ENCODE measurements at places on chromosomes 11 and 22.

- no peak for DNase-seq
Observed at GRCh38 chr11:86483940-86484794, 109.5 kb downstream of the CCDC81 start.

- DNase-seq, result no peak
Observed at GRCh38 chr11:11243209-11243589, 109.9 kb downstream of the CSNK2A3 start.

- no peak for DNase-seq
Observed at GRCh38 chr22:45082795-45083194, 73.0 kb upstream of the PHF21B start.

DNA sequence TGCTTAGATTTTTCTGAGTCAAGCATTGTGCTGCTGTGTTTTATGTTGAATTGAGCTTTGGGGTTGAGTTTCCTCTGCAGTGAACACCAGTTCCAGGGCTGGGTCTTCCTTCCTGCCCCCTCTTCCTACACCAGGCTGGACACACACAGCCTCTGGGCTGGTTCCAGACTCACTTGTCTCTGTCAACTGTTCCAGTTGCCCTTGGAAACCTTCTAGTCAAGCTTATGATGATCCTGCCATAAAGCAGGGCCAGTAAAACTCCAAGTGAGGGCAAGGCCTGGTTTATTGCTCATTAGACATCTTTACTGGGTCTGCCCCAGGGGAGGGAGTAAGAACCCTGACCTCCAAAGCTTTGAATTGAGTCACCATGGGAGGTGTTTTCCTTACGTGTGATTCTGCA lies 61.1 kb downstream of the KIAA1671 start:
- DNase-seq, result no peak

DNA sequence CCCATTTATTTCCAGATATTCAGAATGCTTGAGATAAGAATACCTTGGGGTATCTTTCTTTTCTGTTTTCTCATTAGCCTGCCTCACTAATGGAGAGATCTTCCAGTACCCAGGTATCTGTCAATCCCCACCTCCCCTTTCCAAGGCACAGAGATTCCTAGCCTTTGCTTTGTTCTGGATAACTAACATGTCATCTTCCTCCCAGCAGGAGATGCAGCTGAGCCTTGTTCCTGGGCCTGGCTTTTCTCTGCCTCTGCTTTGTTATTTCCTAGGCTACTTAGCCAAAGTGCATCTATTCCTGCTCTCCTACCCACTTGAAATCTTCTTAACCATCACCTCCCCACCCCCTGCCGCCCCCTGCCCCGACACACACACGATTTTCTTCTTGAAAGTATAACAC lies 297.1 kb downstream of the NELL1 start:
- no peak for DNase-seq

DNA sequence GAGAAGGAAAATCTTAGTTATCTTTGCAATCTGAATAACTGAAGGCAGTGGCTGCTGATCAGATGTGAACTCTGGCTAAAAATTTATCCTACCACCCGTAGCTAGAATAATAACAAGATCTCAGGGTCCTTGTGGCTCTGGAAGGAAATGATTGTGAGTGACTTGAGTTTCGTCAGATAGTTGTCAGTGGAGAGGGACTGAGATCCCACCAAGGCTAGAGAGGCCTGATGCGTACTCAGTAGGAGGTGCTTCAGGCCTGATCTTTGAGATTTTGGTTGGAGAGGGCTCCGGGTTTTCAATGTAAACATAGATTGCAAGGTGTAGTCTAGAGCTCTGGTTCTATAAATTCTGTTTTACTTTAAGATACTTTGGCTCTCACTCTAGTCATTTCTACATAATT lies 1.4 kb downstream of the MADD start:
- no peak for DNase-seq

DNA sequence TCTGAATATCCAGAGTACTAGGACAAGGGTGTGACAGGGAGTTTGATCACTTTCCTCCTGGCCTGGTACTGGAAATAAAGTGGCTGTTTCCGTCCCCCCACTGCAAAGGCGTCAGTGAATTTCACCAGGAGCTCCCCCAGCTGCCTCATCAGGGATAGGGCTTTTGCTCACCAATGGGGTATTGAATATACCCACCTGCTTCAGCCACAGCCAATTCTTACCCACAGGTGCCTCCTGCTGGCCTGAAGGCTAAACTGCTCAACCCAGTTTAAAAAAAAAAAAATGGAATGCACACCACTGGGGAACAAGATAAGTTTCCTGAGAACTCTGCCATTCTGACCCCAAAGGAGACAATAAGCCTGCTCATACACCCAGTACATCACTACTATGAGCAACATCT lies 65.3 kb upstream of the MS4A8 start:
- DNase-seq, result no peak

DNA sequence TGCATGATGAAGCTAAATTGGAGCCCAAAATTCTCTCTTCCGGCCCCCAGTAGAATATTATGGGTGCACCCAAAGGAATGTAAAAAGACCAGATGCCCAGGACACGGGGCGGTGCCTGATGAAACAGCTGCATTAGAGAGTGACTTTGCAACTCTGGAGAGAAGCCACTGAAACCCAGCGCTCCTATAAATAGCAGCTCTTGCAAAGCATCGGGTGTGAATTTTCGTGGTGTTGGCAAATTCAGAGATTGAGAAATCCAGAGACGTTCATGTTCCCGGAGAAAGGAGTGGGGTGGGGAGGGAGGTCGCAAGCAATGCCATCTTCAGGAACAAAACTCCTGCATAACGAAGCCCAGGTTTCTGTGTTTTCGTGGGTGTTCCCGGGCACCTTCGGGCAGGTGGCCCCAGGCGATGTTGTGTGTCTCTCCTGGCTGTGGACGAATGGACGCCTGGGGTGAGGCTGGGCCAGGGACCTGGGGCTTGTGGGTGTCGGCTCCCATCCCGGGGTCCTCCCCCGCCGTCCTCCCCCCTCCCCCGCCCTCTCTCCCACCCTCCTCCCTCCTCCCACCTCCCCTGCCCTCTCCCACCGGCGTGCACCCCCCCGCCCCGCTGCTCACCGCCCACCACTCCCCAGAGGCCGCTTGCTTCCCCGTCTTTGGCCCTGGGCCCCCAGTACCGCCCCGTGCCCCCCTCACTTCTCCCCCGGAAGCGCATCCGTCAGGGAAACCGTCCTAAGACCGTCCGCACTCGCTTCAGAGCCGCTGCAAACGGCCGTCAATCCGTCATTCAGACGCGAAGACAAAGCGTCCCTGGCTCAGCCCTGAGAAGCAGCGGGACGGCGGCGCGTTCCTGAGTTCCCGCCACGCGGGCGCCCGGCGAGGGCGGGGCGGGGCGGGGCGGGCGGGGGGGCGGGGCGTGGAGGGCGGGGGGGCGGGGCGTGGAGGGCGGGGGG lies 26.7 kb upstream of the TOLLIP start:
- peak; percentile 87 for DNase-seq

DNA sequence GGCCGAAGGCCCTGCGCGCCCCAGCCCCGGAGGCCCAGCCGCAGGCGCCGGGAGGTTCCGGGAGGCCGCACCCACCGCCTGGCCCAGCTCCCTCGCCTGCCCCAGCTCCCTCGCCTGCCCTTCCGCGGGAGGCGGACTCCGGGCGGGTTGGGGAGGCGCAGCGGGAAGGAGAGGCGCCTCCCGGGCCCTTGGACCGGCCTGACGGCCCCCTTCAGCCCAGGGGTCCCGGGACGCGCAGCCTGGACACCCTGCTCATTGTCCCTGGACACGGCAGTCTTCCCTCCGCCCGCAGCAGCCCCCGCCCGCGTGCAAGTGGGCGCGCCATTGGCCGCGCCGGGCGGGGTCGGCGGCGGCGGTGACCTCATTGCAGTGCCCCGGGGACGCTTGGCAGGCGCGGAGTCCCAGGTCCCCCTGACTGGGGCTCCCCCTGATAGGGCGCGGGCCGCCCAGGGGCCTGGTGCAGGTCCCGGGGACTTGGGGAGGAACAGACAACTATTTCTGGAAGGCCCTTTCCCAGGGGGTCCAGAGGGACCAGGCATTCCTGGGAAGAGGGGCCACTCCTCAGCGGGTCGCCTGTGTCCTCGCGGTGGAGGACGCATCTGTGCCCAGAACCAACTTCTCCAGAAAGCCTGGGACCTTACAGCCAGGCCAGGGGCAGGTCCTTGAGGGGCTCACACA lies 501 bp downstream of the CD151 start:
- peak; percentile 48 for DNase-seq

DNA sequence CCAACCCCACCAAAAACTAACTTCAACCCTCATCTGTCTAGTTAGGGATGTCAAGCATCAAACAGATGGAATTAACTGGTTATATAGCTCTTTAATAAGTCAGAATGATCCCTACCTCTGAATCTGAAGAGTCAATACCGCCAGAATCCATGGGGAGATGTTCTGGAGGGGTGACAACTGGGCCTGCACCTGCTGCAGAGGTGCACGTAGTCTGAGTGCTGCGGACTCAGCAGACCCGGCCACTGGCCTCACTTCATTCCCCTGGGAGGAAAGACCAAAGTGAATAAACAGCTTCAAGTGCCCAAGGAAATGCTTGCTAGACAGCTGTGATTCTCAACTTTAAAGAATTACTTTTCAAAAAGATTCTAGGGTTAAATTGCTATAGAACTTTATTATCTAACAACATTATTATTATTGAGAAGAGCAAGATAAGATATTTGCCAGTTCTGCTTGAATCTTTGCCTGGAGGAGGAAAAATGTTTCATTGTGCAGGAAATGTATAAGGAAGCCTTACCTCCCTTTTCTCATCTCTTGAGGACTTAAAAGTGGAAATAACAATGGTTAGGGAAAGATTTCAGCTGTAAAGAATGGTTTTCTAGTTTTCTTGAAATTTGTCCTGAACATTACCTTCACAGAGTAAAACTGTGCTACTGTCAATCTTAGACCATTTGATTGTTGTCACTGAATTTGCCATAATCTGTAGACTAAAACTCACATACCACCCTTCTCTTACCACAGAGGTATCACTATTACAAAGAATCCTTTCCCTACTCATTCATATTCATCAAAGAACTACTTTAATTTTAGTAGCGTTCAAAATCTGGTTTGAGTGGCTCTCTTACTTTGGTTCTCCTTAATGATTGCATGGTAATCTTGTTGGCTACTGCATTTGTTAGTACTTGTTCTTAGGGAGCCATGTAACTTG lies 4.2 kb downstream of the XBP1 start:
- DNase-seq, result no peak

GRCh38 chr11:121958971-121959325 lies 157.1 kb downstream of the BLID start:
- no peak for DNase-seq

GRCh38 chr22:39498368-39498767 lies 3.7 kb upstream of the MIEF1 start:
- no peak for DNase-seq

DNA sequence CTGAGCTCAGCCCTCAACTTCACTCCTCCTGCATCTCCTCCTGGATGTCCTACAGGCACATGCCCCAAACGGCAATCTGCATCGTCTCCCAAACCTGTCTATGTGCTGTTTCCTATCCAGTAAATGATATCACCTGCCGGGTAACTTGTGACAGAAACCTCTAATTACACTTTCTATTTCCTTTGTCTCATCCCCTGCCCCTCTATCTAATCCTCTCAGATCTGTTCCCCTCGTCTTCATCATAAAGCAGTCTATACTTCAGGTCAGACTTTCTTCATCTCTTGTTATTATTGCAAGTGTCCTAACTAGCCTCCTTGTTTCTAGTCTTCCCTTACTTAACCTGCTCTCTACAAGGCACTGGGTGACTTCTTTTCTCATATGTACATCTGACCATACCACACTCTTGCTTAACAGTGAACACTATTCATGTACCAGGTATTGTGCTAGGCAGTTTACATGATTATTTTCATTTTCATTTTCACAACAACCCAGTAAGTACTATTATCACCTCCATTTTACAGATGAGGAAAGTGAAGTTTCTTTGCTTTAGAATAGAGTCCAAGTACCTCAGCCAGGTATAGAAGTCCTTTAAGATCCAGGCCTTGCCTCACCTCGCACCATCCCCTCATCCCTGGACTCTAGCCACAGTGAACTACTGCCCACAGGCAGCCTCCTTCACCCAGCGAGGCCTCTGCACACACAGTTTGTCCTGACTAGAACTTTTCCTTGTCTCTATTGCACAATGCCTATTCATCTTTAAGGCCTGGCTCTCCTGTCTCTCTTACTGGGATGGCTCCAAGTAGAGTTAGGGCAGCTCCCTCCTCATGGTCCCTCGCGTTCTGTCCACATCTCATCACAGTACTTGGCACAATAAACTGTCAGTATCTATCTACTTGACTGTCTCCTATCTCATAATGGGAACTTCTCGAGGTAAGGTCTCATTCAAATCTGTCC lies 22.1 kb upstream of the UCP3 start:
- no peak for DNase-seq

DNA sequence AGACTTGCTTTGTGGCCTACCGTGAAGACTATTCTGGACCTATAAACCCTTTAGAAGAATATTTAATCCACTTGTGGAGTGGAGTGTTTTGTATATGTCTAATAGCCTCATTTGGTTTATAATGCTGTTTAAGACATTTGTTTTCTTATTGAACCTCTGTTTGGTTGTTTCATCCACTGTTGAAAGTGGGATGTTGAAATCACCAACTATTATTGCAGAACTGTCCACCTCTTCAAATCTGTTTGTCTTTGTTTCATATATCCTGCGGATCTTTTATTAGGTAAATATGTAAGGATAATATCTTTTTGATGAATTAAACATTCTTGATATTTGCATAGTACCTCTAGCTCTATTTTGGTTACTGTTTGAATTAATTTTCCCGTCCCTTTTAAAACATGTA lies 49.1 kb downstream of the XKR3 start:
- DNase-seq, result peak; percentile 40

DNA sequence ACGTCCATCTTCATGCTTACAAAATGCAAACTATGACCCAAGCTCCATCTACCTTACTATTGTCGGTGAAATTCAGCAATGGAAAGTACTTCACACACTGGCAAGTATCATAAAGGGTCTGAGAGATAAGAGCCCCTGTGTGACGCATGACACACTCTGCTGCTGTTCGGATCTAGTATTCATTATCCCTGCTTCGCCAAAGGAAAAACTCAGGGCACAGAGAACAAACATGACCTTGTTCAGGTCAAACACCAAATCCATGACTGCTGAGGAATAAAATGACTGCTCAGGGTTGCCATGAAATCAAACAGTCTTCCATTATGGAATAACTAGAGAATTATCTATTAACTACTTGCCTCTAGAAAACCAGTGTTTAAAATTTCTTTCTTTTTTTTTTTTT lies 73.0 kb downstream of the MICAL3 start:
- DNase-seq, result no peak

GRCh38 chr11:109788948-109789490 lies 304.2 kb upstream of the ZC3H12C start:
- DNase-seq, result no peak

DNA sequence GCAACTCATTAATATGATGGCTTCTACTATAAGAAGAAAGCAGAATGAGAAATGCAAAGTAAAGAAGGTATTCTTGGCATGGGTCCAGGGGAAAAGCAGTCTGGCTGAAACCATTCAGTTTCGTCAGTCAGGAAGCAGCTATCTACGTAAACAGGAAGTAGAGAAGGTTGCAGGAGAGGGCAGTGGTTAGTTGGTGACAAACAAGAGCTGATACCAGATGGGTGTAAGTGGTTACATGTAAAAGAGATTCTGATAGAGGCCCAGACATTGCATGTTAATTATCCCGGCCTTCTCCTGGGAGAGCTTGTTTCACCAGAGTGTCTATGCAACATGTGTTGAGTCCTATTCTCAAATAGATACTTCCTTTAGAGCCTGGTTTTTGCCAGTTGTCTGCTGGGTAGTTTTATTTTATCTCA lies 58.4 kb upstream of the PSMA1 start:
- DNase-seq, result peak; percentile 83
